ENCODE measurements at places on chromosomes 16 and 17.
A peak's percentile ranks its signal among the peaks of the same experiment; 100 is the strongest.

- peak; percentile 19 for DNase-seq
Observed at GRCh38 chr16:15403392-15403995, 7.9 kb downstream of the MPV17L start.

DNA sequence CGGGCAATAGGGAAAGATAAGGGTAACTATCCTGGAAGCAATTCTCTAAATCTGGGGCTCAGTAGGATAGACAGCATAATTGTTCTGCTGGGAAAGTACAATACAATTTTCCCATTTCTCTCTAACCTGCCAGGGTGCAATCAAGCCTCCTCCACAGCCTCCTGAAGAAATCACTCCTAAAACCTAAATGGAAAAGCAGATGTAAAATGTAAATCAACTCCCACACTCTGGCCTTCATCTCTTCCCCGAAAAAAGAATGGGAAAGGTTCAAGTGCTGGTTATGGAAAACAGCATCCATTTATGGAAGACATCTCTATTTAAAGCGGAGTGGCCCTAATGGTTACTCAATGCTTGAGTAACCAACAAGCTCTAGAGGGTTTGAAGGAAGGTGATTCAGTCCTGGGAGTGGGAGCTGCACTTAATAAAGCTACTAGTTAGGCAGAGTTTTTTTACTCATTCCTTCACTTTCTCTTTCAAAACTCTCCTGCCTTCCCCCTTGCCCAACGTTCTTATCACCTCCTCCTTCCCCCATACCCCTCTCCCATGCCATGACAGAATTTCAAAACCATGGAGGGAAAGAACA lies 5.1 kb downstream of the MMD start:
- peak; percentile 40 for DNase-seq

GRCh38 chr16:75065149-75065505 lies 51.5 kb downstream of the LDHD start:
- DNase-seq, result no peak

- no peak for DNase-seq
Observed at GRCh38 chr16:565419-566330, 1.1 kb upstream of the NHLRC4 start.

- DNase-seq, result no peak
Observed at GRCh38 chr16:79310710-79311109, 289.8 kb downstream of the MAF start.

- no peak for DNase-seq
Observed at GRCh38 chr16:56362706-56363105, 62.6 kb downstream of the AMFR start.

- DNase-seq, result no peak
Observed at GRCh38 chr16:68365167-68365817, 54.5 kb downstream of the PRMT7 start.

- DNase-seq, result no peak
Observed at GRCh38 chr16:9125658-9126505, 34.4 kb downstream of the HAPSTR1 start.

GRCh38 chr17:1470071-1470754 lies 14.2 kb upstream of the CRK start:
- no peak for DNase-seq

DNA sequence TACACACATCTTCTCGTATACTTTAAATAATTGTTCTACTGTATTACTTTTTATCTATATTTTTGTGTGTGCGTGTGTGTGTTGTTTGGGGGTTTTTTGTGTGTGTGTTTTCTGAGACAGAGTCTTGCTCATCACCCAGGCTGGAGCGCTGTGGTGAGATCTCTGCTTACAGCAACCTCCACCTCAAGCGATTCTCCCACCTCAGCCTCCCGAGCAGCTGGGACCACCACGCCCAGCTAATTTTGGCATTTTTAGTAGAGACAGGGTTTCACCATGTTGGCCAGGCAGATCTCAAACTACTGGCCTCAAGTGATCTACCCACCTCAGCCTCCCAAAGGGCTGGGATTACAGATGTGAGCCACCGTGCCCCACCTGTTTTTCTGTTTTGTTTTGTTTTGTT lies 1.5 kb upstream of the CMTM4 start:
- no peak for DNase-seq

DNA sequence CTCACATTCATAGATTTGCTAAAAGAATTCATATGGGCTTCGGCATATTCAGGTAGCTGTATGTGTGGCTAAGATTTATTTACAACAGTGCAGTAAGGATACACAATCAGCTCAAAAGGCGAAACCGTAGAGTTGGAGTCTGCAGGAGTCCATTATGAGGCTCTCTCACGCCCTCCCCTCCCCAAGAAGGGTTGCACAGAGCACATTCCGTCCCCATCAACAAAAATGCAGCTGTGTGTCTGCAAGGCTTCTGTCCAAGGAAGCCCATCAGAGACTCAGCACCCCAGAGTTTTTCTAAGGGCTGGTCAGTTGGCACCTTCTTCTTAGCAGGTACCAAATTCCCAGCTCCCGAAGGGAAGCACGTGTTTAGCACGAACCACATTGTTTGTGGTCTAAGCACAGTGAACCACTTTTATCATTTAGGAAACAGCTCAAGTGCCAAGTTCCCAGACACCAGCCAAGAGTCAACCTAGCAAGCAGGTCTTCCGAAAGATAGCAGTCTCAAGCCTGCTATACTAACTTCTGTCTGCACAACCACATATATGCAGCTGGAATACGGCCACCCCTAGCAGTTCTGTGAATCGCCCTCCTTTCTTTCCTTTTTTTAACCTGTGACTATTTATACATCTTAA lies 28.5 kb upstream of the MEAK7 start:
- DNase-seq, result no peak

DNA sequence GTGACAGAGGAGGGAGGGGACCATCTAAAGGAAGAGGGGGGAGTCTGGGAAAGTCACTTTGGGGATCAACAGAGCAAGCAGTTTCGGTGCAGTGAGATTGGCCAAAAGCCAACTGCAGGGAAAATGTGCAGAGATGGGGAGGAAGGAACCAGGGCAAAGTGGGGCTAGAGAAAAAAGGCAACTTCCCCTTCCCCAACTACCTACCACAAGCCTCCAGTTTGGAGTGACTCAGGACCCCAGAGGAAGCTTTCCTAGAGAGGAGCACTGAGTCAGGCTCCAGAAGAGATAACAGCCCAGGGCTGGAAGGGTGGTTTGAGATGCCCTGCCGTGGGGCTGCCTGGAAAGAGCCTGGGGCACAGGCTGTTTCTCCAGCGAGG lies 6.9 kb upstream of the CD300LD start:
- no peak for DNase-seq

- no peak for DNase-seq
Observed at GRCh38 chr16:24890746-24891145, 45.0 kb downstream of the SLC5A11 start.

DNA sequence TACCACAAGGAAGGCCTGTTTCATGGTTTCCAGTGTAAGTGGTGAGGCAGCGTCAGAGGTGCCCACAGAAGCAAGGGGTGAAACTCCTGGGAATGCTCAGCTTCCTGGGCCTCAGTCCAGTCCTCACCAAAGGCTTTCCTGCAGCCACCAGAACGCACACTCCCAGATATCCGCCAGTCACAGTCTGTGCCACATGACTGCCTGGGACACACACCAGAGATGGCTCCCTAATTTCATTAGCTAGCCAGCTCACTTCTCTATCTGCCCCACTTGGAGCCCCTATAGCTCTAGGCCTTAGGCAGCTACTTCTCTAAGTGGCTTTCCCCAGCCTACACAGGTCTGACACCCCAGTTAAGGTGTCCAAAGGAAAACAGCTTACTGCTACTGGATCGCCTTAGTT lies 77.0 kb downstream of the CYTH1 start:
- no peak for DNase-seq

DNA sequence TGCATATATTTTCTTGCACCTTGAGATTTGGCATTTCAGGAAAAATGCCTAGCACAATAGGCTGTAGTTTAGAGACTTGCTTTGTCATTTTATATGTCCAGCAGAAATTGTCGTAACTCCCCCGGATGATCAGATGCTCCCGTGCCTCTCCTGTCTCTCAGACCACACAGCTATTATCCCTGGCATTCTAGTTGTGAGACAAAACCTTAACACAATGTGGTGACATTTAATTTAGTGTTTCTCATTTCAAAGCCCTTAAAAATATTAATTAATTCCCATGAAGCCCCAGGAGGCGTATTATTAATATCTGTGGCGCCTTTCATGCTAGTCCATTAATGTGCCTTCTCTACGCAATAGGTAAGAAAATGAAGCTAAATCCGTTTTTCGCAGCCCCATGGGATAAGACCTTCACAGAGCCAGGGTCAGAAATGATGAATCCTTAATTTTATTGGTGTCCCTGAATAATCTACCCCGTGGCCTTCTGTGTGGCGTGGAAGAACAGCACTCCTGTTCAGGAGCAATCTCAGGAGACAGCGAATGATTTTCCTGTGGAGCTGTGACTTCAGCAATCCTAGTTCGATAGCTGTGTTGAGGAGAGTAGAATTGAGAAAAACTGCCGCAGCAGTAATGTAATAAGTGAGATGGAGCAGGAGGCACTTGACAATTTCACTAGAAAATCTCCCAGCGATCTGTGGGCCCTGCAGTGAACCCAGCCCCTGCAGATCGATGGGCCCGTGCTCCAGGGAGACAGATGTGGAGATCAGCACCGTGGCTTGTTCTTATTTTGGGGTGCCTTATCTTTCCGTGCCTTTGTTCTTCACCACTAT lies 157.9 kb downstream of the RPTOR start:
- no peak for DNase-seq

Data from GM12865 (cell line).